ENCODE measurements at places on chromosomes 5 and 9. TPM values are rescaled to one million over a fixed set of nuclear protein-coding genes. Genes with fewer than 3 reads are reported as not detected.

DNA sequence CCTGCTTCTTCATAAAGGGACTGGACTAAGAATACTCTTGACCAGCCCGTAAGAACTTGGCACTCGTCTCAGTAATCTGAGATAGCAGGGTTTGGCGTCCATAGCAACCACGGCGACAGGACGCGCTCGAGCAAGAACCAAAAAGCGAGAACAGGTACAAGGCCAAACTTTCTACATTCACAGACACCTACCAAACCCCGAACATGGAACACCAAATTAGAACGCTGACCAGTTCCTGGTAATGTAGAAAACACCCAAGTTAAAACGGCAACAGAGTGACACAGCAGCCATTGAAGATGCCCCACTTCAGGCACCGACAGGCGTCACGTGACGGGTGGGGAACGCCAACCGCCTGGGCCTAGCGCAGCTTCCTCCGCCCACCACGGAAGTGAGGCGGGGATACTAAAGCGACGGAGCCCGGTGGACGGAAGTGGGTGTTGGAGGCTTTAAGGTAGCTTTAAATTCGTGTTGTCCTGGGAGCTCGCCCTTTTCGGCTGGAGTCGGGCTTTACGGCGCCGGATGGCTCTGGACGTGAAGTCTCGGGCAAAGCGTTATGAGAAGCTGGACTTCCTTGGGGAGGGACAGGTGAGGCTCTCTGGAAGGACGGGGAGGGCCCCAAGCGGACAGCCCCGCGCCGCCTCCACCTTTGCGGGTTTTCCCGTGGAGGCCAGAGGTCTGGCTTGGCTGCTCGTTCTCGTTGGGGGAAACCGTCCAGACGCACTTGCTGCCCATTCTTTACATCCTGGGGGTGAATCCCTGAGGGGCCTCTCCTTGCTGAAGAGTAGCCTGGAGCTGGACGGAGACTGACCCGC is at the start of gene CDK7:
Gene CDK7, plus strand, starts transcription at position 430 of the 812 bp plus-strand sequence. Its CDS starts 90 bp downstream, at position 520.
- H3K27me3 ChIP-seq, result no peaks in the 10 kb centered on the region
- DNase-seq, result peak; percentile 96

GRCh38 chr5:33330992-33331391 is 109.8 kb upstream of the TARS1 start:
- H3K4me3 ChIP-seq, result no peak overlapping the region
- no peaks in the 10 kb centered on the region for H3K36me3 ChIP-seq

GRCh38 chr5:34691326-34691725 is 35.2 kb downstream of the RAI14 start:
- H3K27ac ChIP-seq, result no peak overlapping the region
- H3K4me1 ChIP-seq, result peaks cover 18% of the 10 kb centered on the region
- no peaks in the 10 kb centered on the region for H3K27me3 ChIP-seq

DNA sequence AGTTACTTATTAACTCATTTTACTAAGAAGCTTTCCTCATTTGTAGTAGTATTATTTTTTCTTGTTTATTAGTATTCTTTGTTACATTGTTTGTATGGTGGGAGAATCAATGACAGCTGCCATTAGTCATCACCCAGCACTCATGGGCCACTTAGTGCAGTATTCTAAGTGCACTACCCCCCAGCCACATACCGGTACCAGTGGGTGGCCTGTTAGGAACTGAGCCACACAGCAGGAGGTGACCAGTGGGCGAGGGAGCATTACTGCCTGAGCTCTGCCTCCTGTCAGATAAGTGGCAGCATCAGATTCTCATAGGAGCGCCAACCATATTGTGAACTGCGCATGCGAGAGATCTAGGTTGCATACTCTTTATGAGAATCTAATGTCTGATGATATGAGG is 24.2 kb upstream of the CAMLG start:
- H3K27me3 ChIP-seq, result no peaks in the 10 kb centered on the region
- H3K27ac ChIP-seq, result no peak overlapping the region
- no peak overlapping the region for H3K4me3 ChIP-seq
- peaks cover 32% of the 10 kb centered on the region for H3K36me3 ChIP-seq

DNA sequence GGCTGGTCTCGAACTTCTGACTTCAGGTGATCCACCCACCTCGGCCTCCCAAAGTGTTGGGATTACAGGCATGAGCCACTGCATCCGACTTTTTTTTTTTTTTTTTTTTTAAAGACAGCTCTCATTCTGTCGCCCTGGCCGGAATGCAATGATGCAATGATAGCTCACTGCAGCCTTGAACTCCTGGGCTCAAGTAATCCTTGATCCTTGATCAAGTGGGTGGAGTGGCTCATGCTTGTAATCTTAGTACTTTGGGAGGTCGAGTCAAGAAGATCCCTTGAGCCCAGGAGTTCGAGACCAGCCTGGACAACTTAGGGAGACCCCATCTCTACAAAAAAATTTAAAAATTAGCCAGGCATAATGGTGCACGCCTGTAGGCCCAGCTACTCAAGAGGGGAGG is 8.1 kb downstream of the SEC24A start:
- H3K36me3 ChIP-seq, result peaks cover 23% of the 10 kb centered on the region
- no peak overlapping the region for H3K27ac ChIP-seq
- H3K4me3 ChIP-seq, result no peak overlapping the region
- no peak for DNase-seq

DNA sequence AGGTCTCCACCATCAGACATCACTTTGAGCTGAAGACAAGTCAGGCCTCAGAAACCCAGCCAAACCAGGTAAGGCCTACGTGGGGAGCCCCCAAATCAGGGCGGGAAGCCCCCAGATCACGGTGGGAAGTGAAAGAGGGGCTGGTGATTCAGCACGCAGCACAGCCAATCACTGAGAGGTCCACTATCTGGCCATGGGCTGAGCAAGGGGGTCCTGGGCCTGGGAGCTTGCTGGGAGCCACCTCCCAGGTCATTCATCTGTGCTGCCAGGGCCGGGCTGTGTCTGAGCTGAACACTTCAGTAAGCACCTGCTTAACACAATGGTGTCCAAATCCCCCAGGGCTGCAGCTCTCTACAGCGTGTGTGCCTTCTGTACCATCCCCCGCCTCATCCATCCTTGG is 15.5 kb downstream of the MED10 start:
- no peak overlapping the region for H3K4me3 ChIP-seq
- peaks cover 16% of the 10 kb centered on the region for H3K4me1 ChIP-seq
- no peak for DNase-seq
- no peak overlapping the region for H3K27ac ChIP-seq
- peaks cover 8% of the 10 kb centered on the region for H3K36me3 ChIP-seq

- H3K27ac ChIP-seq, result no peak overlapping the region
- H3K4me3 ChIP-seq, result no peak overlapping the region
- no peaks in the 10 kb centered on the region for H3K36me3 ChIP-seq
- H3K27me3 ChIP-seq, result peaks cover 8% of the 10 kb centered on the region
- DNase-seq, result no peak
These were observed 42.3 kb upstream of the MOCS2 start for GRCh38 chr5:53151713-53152458.

DNA sequence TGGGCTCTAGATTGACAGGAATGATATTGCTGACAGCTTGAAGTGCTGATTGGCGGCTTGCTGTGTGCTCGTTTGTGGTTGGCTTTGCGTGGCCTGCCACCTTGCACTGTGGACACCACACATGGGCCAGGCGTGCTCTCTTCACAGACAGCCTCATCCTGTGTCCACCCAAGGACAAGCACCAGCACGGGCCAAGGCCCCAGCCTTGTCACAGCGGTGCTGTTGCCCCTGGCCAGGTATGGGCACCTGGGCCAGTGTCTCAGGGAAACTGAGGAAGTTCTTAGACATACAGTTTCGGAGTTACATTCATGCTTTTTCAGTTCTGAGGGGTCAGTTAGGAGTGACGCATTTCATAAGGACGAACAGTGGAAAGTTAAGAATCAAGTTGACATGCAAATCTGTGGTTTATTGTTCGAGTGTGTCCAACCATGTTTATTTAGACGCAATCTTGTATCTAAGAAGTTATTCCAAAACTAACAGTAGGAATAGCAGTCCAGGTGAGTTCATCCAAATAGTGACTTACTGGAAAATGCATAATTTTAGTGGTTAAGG is 125.9 kb downstream of the EHMT1 start:
- peaks cover 25% of the 10 kb centered on the region for H3K36me3 ChIP-seq
- H3K27me3 ChIP-seq, result no peaks in the 10 kb centered on the region
- DNase-seq, result no peak
- H3K4me1 ChIP-seq, result peaks cover 14% of the 10 kb centered on the region
- H3K4me3 ChIP-seq, result no peak overlapping the region

DNA sequence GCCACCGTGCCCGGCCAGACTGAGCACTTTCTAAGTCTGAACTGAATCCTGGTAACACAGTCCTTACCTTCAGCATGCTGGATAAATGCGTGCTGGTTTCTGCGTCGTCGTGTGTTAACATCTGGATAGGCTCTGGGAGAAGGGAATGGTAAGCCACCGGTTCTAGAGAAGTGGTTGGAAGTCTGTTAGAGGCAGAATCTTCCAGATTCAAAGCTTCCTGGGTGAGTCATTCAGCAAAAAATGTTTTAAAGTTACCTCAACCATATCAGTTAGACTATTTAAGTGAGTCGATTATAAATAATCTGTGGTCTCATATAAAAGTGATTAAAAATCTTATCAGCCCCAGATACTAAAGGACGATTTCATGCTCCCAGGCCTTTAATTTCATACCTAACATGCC is 256.5 kb upstream of the NFIL3 start:
- no peak overlapping the region for H3K27ac ChIP-seq
- H3K36me3 ChIP-seq, result no peaks in the 10 kb centered on the region
- H3K27me3 ChIP-seq, result peaks cover 16% of the 10 kb centered on the region
- H3K4me1 ChIP-seq, result no peaks in the 10 kb centered on the region

DNA sequence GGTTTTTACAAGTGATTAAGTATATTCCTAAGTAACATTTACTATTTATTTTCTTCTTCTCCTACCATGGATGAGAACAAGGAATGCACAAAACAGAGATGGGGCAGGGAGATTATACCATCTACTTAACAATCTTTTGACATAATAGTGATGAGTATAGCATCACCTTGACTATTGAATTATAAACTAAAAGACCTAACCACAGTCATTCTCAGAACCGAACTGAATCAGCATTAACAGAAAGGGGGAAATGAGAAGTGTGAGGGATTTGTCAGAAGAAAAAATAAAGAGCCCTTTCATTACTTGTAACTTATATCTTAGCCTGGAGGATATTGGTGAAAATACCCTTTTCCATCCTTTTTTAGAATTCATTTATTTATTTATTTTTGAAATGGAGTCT is 21.9 kb downstream of the OR2Y1 start:
- H3K4me3 ChIP-seq, result no peak overlapping the region
- H3K27ac ChIP-seq, result no peak overlapping the region
- DNase-seq, result no peak
- H3K27me3 ChIP-seq, result peaks cover 2% of the 10 kb centered on the region
- H3K4me1 ChIP-seq, result peaks cover 17% of the 10 kb centered on the region

DNA sequence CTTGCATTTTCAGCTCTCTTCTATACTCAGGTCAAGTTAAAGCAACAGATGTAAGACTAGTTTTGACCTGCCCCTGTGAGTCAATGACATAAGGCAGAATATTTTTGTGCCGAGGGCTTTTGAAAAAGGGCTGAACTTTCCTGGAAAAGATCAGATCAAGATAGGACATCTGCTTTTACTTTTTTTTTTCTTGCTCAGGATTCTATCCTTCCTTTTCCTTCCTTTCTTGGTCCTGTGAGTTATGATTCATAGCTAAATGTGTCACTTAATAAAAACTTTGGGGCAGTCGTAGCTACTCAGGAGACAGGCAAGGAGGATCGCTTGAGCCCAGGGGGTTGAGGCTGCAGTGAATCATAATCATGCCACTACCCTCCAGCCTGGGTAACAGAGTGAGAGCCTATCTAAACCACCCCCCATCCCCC is 84.3 kb upstream of the BRINP1 start:
- no peaks in the 10 kb centered on the region for H3K4me1 ChIP-seq
- no peak for DNase-seq
- H3K36me3 ChIP-seq, result no peaks in the 10 kb centered on the region
- no peak overlapping the region for H3K4me3 ChIP-seq
- H3K27me3 ChIP-seq, result peaks cover 2% of the 10 kb centered on the region
- H3K27ac ChIP-seq, result no peak overlapping the region

GRCh38 chr9:126613651-126614050 is at the start of gene LMX1B:
Gene LMX1B, plus strand, starts transcription at chr9:126613928. Its CDS starts 522 bp downstream, at chr9:126614450.
- peak; percentile 28 for DNase-seq
- peaks cover 71% of the 10 kb centered on the region for H3K27me3 ChIP-seq
- H3K36me3 ChIP-seq, result no peaks in the 10 kb centered on the region
- H3K4me1 ChIP-seq, result peaks cover 22% of the 10 kb centered on the region
- H3K27ac ChIP-seq, result no peak within 1 kb of the TSS
- H3K4me3 ChIP-seq, result peak within 1 kb of the TSS; percentile 43

GRCh38 chr9:8633784-8634183 is 834.2 kb upstream of the DMAC1 start:
- no peaks in the 10 kb centered on the region for H3K36me3 ChIP-seq
- no peak overlapping the region for H3K27ac ChIP-seq
- no peaks in the 10 kb centered on the region for H3K4me1 ChIP-seq
- no peak for DNase-seq
- H3K27me3 ChIP-seq, result peaks cover 2% of the 10 kb centered on the region

DNA sequence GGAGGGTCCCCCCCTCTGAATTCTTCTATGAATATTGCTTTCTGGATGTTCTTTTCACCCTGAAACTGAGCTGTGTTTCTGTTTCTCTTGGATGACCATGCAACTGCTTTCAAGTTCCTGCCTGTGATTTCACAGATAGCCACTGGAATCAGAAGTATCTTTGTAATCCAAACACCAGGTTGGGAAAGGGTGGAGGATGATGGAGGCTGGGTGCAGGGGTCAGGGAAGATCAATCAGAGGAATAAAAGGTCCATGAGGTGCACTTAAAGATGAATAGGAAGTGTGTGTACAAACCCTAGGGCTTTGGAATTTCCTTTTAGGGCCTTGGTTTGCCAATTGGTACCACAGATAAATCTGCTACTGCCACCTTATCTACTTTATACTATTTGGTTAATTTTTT is 68.2 kb upstream of the AGXT2 start:
- H3K36me3 ChIP-seq, result no peaks in the 10 kb centered on the region
- H3K27ac ChIP-seq, result no peak overlapping the region
- H3K4me3 ChIP-seq, result no peak overlapping the region
- peaks cover 36% of the 10 kb centered on the region for H3K27me3 ChIP-seq
- DNase-seq, result no peak

- no peaks in the 10 kb centered on the region for H3K27me3 ChIP-seq
- H3K27ac ChIP-seq, result no peak overlapping the region
- H3K4me3 ChIP-seq, result no peak overlapping the region
- DNase-seq, result no peak
These were observed 382.0 kb downstream of the CDH12 start for GRCh38 chr5:22471154-22471553.

- H3K36me3 ChIP-seq, result peaks cover 12% of the 10 kb centered on the region
- H3K27ac ChIP-seq, result peak overlapping the region; percentile 78
- no peak overlapping the region for H3K4me3 ChIP-seq
- peaks cover 71% of the 10 kb centered on the region for H3K4me1 ChIP-seq
- DNase-seq, result peak; percentile 60
- no peaks in the 10 kb centered on the region for H3K27me3 ChIP-seq
These were observed 82.7 kb upstream of the IL7R start for GRCh38 chr5:35773967-35774366.

GRCh38 chr5:122165559-122166078 is 36.3 kb downstream of the ZNF474 start:
- H3K36me3 ChIP-seq, result no peaks in the 10 kb centered on the region
- H3K4me1 ChIP-seq, result no peaks in the 10 kb centered on the region
- no peak for DNase-seq
- no peak overlapping the region for H3K27ac ChIP-seq
- no peaks in the 10 kb centered on the region for H3K27me3 ChIP-seq
- no peak overlapping the region for H3K4me3 ChIP-seq

FCN1 gene
- not detected for total RNA-seq

NR5A1 gene
- total RNA-seq, result not detected

ROPN1L gene
- total RNA-seq, result 0.28 TPM

GLRA1 gene
- not detected for total RNA-seq

GRHPR gene
- 69.1 TPM for total RNA-seq

INPP5E gene
- total RNA-seq, result 13.5 TPM

PCDH1 gene
- not detected for total RNA-seq

Data from activated CD4-positive, alpha-beta T cell treated with anti-CD3 and anti-CD28 coated beads for 36 hours (primary cell).